ENCODE measurements at places on chromosomes 1 and 21.

DNA sequence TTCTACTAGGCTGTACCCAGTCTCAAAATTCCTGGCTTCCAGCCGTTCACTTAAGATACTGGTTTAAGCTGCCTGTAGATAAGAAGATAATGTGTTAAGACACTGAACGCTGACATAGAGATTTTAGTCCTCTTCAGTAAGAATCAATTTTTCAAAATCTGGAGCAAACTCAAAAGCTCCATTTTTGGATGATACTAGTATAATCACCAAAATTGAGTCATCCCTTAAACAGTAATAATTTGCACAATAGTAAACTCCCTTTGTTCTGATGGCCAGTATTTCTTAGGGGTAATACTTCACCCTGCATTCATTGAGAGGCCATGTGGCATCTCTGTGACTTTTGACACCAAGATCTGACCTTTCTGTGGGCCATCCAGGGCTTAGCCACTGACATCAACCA lies 299.8 kb upstream of the USP25 start:
- DNase-seq: no peak

- no peak for DNase-seq
Measured at GRCh38 chr1:76090283-76091203, 16.0 kb downstream of the ST6GALNAC3 start.

DNA sequence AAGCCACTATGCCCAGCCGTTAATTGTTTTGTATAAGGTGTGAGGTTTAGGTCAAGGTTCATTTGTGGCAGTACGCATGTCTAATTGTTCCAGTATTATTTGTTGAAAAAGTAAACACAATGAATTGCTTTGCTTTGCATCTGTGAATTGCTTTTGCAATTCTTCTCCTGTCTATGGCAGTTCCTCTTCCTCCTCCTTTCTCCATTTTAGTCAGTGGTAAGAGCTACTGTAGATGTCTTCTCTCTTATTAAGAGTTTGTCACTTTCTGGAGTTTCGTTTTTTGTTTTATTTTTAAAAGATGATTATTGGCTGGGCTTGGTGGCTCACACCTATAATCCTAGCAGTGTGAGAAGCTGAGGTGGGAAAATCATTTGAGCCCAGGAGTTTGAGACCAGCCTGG lies 29.2 kb downstream of the C1orf185 start:
- no peak for DNase-seq

DNA sequence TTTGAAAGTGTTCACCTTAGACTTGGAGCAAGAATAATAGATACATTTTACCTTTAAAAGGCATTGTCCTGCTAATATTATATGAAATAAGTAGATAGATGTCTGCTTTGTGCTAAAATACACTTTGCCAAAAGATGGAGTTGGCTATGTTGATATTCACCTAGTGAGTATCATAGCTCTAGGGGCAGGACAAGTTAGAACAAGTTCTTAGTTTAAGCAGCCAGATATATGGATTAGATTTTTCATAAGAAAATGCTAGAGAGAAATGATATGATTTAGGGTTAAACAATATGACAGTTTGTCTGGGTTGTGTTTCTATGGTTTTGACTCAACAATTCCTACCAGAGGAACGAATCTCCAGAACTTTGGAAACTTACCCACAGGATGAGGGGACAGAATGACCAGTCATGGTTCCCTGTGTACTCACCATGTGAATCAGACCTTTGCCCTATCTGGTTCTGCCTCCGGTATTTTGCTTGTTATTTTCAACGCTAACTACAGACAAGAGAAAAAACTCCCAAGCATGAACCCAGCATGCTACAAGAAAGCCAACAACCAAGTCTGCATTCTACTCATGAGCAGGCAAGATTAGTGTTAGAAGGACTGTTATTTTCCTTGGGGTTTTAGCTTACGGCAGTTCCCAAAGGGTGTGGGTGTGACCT lies 1.7 kb downstream of the F5 start:
- DNase-seq: no peak

DNA sequence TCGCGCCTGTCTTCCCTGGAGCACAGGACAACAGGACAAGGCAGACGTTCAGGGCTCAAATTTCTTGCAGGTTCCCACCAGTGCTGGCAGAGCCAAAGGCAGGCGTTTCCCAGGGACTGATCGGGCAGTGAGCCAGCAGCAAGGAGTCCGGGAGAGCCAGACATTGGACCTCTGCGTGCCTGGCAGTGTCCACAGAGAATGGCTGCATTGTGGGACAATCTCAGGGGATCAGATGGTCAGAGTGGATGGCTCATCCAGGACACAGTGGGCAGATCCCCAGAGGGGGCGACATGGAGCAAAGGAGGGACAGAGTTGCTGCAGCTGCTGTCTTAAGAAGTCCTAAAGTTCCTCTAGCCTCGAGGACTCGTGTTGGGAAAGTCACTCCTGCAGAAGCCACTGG lies 4.6 kb downstream of the TMEM63A start:
- DNase-seq: no peak

DNA sequence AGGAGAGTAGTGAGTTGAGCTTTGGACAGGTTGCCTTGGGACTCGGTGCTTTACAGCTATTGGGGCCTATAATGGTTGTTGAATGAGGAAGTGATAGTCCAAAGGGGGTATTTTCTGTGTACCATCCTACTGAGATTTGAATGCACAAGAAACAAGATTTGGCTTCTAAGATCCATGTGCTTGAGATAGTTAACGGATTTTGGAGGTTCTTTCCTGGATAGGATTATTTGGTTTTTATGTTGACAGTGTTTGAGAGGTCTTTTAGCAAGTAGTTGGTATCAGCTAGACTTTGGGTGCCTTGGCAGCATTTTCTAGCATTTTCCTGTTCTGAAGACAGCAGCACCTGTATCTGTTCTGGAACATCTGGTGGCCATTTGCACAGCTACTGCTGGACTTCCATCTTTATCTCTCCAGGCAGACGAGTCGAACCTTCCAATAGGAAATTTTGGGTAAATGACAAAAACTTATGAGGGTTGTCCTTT lies 3.6 kb upstream of the SCAF4 start:
- no peak for DNase-seq

DNA sequence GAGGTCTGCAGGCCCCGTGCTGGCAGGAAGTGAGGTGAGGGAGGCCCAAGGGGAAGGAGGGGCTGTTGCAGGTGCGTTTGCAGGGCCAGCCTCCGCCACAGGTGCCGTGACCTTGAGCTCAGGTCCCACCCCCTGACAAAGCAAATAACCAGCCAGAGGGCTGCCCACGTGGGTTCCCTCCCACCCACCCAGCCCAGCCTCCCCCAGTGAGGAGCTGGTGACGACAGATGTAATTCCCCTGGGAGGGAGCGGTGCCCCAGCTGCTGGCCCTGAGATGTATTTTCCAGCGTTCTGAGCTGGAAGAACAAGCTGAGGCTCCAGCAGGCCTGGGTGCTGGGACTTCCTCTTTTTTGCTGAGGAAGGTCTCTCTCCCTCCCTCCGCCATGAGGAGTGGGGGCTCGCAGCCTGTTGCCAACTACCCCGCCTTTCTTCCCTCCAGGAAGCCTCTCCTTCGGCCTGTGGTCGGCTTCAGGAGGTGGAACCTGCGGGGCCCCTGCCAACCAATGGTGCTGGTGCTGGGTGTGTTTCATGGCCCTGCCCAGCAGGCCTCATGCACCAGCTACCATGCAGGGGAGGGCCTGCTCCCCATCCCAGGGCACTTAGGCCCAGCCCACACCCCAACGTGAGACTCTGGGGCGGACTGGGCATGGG lies 153.2 kb downstream of the PRDM16 start:
- DNase-seq: no peak

DNA sequence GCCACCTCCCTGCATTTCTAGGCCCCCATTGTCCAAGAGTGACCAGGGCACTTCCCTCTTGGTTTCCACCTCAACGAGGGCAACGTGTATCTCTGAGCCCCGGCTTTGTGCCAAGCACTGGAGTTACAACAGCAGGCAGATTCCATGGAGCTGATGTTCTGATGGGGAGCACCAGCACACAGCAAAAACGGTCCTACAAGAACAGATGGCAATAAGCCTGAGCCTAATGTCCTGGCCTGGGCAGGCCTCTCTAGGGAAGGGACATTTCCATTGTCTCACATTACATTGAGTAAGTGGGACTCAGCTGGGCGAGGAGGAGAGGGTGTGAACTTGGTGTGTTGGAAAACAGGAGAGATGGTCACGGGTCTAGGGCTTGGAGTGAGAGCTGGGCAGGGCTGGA lies 27.2 kb upstream of the NPPB start:
- no peak for DNase-seq

DNA sequence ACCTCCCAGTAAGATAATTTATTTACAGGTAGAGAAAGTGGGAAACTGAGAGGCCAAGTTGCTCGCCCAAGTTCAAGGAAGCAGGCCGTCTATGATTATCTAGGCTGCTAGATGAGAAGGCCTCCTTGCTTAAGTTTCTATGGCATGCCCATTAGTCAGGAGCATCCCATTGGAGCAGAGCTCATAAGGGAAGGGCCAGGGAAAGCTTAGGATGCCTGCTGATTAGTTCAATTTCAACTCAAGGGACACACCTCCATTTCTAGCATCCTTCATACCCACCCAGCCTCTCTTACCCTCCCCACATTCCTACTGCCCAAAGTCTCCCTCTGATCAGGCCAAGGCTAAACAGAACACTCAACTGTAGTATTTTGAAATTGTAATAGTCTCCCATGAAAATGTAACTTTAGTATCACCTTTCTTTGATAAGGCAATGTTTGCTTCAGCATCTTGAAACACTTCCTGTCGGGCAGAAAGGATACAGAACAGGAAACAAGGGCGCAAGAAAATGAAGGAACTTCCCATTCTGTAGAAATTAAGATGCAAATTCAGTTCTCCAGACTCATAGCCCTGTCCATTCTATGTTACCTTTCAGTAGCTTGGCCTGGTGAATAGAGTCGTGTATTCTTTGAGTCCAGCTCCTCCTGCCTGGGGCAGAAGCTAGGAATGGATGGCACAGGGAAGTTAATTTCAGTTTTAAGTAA lies 46.3 kb upstream of the TARBP1 start:
- DNase-seq: no peak

- no peak for DNase-seq
Measured at GRCh38 chr1:97007840-97008604, 286.4 kb downstream of the PTBP2 start.

GRCh38 chr1:246004301-246004700 lies 502.8 kb downstream of the SMYD3 start:
- no peak for DNase-seq

- no peak for DNase-seq
Measured at GRCh38 chr1:192929597-192929996, 120.8 kb downstream of the RGS2 start.

- DNase-seq: no peak
Measured at GRCh38 chr1:161388639-161389038, 21.0 kb upstream of the CFAP126 start.

- DNase-seq: no peak
Measured at GRCh38 chr21:35178827-35179226, 129.7 kb upstream of the RUNX1 start.

DNA sequence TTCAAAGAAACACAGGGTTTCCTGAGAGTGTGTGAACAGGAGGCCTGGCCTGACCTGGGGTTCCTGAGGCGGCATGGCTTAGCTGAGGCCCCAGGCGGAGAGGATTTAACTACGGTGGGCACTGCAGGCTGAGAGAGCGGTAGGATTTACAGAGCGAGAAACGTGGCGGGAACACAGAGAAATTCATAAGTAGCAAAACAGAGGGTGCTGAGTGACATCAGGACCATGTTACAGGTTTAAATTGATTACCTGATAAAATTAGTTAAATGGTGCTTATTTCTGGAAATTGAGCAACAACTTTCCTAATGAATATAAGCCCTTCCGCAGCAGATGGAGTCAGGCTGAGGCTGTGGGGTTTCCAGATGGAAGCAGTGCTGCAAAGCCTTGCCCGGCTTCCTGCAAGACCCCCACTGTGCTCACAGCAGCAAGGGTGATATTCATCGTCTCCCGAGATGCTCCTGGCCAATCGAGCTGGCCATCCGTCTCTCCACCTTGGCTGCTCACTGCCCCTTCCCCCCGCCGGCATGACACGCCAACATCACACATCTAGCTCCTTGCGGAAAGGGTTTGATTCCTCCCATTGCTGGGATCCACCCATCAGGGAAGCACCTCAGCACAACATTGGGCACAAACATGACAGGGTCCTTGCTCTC lies 69.4 kb upstream of the MORC3 start:
- no peak for DNase-seq

DNA sequence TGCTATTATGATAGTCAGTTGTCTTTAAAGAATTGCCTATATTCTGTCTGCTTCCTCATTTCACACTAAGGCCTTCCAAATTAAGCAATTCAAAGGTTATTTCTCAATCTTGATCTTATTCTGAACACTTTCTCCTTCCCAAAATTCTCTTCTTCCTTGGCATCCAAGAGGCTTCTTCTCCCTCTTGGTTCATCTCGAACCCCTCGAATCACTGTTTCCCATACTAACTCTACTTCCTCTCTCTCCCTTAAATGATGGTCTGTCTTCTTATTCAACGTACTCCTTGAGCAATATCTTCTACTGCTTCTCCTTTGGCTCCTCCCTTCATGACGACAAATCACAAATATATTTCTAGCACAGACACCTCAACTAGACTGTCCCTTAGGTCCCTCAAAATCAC lies 4.5 kb downstream of the COPA start:
- DNase-seq: no peak

GRCh38 chr1:8731162-8731561 lies 86.3 kb downstream of the RERE start:
- DNase-seq: no peak

DNA sequence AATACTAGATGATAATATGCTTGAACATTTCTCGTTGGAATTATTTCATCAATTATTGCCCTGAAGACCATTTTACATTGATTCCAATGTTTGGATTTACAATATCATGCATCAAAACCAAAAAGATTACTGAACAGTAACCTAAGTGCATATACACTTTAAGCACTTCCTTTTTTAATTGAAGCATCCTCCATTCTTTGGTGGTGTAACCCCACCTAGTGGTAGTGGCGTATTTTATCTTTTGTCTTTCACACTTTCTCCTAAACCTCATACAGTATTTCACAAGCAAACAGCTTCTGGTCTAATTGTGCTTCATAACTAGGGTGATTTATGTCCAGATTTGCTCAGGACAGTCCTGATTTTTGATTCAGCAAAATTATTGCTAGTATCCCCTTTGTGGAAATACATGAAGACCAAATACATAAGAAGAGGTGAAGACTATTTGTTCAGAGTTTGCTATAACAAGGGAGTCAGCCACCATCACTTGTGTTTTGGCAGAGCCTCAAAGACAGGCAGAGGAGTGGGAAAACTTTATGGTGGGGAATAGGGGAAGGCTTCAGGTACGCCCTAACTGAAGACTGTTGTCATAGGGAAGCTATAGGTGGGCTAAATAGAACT lies 3.4 kb upstream of the NVL start:
- no peak for DNase-seq

- DNase-seq: no peak
Measured at GRCh38 chr1:81424061-81424460, 376.7 kb upstream of the ADGRL2 start.

- no peak for DNase-seq
Measured at GRCh38 chr1:100404821-100405220, 52.5 kb downstream of the CDC14A start.

- DNase-seq: no peak
Measured at GRCh38 chr1:7011826-7012225, 226.6 kb downstream of the CAMTA1 start.

- DNase-seq: no peak
Measured at GRCh38 chr1:90714521-90714951, 2.6 kb downstream of the BARHL2 start.
